ENCODE measurements at places on chromosomes 1 and 21.
A peak's percentile ranks its signal among the peaks of the same experiment; 100 is the strongest.

DNA sequence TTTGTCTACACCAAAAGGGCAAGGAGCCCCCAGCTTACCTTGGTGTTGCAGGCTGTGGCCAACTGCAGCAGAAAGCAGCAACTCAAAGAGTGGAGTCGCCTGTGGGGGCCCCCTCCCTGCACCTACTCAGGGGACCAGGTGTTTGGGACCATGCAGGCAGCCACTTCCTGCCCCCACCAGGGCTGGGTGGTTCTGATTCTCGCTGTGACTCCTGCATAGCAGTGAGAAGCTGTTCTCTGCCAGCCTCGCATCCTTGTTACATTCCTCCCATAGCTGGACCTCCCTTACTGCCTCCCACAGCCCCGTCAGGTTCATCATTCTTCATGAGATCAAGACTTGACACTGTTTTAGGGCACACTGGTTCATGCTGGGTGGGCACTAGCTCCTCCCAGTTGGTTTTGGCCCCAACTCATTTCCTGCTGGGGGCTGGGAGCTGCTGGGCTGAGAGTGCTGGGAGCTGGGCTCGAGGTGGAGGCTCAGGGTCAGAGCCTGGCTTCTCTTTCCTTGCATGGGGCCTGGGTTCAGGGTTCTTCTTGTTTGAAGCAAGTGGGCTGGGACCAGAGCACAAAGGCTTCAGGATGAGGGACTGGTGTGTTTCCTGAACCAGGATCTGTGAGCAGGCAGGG is 146.9 kb upstream of the C1orf174 start:
- DNase-seq, result no peak

GRCh38 chr1:40232444-40232843 is 15.3 kb upstream of the TMCO2 start:
- no peak for DNase-seq

DNA sequence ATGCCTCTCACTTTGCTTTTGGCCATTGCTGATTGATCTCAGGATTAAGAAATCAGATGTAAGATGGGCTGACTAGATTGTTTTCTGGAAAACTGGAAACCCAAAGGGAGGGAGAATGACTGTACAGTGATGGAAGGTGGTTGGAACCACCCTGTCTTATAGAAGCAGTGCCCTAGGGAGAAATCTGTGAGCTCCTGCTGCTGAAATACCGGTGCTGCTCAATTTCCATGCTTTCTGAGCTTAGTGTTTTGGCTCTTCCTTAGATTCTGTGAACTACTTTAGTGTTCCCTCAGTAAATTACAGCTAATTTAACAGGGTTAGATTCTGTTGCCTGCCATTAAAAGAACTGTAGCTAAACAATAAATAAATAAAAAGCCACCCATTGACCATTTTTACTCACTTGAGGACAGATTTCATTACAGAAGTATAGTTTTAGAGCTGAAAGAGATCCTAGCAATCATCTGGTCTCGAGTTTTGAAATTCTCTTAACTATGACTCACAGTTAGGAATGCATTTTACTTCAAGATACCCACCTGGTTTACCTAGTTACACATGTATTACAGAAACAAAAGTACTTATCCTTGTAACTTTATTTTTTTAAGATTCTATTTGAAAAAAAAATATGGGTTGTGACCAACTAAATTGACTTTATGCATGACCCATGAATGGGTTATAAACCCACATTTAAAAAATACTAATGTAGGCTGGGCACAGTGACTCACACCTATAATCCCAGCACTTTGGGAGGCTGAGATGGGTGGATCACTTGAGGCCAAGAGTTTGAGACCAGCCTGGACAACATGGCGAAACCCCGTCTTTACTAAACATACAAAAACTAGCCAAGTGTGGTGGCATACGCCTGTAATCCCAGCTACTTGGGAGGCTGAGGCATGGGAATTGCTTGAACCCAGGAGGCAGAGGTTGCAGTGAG is 33.2 kb downstream of the CAMSAP2 start:
- DNase-seq, result peak; percentile 31

DNA sequence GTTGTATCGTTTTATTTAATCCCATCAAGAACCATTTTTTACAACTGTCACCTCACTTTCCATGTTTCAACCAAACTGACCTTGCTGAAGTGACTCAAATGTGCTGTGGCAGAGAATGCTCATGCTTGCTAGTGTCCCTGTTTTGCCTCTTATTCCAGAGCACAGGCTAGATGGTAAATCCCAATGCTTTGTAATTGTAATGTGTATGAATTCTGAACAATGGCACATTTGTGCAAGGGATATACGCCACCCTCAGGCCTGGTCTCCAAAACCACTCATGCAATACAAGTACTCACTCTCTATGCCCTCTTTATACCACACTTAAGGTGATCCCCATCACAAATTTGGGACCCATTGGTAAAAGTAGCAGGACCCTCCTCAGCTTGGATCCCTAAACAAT is 313.6 kb downstream of the HHIPL2 start:
- no peak for DNase-seq

DNA sequence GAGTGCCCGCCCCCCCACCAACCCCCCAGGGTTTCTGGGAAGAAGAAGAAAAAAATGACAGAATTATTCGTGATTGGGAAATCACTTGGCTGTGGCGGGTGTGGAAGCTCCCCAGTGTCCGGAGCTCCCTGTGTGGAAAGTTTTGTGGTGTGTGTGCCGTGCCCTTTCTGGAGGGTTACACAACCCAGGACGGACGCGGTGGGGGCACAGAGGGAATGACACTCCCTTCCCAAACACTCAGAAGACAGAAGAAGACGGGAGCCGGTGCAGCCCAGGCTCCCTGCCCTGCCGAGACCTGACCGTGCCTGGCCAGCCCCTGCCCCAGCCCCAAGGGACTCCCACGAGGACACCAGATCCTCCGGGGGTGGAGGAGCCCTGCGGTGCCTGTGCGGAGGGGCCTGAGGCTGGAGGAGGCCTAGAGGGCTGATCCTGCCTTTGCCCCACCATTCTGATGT is 33.0 kb upstream of the ADARB1 start:
- DNase-seq, result peak; percentile 90

DNA sequence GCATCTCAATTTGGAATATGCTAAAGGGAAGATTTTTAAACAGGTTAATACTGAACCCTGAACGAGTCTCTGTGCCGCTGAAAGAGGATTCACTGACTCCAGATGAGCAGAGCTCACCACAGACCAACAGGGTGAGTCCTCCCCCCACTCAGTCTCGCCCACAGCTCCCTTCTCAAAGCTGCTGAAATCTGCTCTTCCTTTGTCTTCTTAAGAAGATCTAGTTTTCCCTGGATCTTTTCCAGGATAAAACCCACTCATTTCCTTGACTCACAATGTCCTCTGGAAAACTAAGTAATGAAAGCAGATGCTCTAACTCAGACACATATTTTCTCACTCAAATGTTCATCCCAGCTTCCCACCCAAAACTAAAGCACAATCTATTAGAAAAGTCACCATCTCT is 447.0 kb upstream of the PKN2 start:
- no peak for DNase-seq

DNA sequence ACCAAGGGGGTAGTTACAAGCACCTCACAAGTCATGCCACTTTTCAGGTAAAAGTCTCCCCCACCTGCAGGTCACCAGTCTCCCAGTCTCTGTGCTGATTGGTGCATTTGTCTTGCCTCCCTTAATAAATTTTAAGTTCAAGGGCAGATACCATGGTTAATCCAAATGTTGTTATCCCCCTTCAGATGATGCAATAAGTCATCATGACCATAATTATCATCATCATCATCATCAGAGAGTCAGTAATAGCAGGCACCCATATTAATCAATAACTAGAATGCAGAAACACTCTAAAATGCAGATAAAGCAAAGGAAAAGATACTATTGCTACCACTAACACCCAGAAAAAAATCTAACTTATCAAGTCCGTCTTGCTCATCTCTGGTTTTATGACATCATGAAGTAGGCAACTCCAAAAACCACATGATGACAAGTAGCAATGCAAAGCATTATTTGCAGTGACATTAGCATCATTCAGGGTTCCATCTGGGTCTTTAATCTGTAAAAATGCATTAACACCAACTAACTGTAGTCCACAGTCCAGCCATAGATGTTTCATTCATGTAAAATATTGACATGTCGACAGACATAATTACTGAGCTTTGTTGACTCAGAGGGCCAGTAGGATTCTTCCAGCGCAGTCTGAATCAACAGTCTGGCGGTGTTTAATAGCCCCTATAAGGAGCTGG is 492.0 kb upstream of the RUNX1 start:
- no peak for DNase-seq

GRCh38 chr1:173095632-173096031 is 44.9 kb upstream of the TNFSF18 start:
- peak; percentile 50 for DNase-seq

DNA sequence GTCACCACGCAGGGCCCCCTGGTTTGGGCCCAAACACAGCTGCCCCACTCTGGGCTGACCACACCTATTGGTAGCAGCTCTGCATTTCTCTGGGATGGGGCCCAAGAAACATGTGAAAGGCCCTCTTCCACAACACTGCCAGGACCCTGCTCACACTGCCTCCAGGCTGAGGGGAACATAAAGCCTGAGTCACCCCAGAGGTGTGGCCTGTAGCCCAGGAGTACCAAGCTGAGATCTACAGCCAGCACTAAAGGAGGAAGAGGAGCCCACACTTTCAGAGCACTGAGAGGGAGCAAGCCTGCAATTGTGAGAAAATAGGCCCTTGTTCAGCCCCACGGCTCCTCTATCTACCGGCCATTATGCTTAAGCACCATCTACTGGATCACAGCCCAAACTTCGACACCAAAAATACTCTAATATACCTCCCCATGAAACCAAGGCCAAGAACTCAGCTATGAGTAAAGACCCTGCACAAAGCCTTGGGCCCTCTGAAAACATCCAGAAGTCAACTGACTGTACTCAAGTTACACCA is 14.4 kb upstream of the OR2T10 start:
- DNase-seq, result no peak

- peak; percentile 57 for DNase-seq
Observed at GRCh38 chr1:200206340-200206739, 178.8 kb downstream of the NR5A2 start.

DNA sequence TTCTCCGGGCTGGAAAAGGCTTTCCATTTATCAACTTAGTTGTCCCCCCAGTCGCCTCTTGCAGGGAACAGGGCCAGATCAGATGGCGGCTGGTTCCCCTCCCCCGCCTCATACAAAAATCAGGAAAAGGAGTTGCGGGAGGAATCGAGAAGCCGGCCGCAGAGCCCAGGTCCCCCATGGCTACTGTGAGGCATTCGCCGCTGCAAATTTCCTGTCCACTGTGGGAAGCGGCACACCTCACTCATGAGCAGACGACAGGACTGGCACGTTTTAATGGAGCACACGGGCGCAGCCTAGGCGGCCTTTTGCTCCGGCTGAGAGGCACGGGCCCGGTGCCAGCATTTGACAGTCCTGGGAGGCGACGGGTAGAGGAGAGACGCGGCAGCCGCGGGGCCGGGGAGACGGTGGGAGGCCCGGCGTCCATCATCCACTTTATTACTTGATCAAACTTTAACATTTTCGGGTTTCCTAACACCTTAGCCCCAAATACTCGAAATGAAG is 1.1 kb downstream of the GNG4 start:
- no peak for DNase-seq

- DNase-seq, result peak; percentile 33
Observed at GRCh38 chr21:16455978-16456377, 726.2 kb downstream of the USP25 start.

- DNase-seq, result no peak
Observed at GRCh38 chr1:110612060-110612745, 6.0 kb upstream of the KCNA2 start.

- no peak for DNase-seq
Observed at GRCh38 chr1:184770181-184770979, 15.7 kb upstream of the EDEM3 start.

DNA sequence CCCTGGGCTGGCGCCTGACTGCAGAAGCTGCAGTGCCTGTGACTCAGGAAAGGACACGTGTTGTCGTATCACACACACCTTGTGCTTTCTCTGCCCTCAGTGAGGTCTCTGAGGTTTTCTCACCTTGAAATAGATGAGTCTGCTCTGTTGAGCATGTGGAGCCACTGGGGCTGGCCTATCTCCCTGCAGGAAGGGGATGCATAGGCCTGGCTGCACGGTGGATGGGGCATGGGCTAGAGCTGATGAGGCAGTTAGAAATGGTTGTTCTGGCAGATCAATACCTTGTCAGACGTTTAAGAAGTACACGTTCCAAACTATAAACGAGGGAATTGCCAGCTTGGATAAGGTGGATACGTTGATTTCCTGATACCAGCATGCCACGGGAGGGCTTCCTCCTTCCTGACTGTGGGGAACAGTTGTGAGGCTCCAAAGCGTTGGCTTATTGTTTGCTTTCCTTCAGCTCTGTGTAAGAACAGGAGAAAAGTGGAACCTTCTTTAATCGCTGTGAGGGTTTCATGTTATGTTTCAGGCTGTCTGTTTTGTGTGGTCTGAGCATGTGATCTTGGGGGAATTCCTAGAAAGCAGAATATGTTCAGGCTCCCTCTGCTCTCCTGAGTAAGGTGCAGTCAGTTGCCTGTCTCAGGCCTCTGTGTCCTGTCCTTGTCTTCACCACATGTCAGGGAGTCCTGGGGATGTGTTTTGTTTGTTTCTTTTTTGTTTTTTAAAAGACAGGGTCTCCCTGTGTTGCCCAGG is 44.8 kb downstream of the PCNT start:
- DNase-seq, result peak; percentile 21

DNA sequence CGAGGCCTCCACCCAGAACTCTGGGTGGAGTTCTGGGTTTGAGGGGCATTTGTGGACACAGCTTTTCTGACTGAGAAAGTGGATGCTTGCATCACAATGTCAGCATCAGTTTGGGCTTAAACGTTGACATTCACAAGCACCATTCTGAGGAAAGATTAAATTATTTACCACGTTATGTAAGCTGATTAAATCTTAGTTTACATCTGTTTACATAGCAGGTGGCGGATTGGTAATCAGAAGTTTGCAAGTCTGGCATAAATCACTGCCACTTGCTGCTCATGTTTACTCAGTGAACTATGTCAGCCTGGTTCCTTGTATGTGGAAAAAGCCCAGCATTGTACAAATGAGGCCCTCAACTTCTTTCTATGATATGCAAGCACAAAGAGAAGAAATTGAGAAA is 310.1 kb downstream of the PAPPA2 start:
- no peak for DNase-seq

GRCh38 chr1:59413327-59413720 is 116.4 kb downstream of the FGGY start:
- no peak for DNase-seq

GRCh38 chr1:43383449-43383848 is 6.2 kb downstream of the MED8 start:
- no peak for DNase-seq

- DNase-seq, result no peak
Observed at GRCh38 chr1:2840036-2840809, 38.7 kb upstream of the TTC34 start.

DNA sequence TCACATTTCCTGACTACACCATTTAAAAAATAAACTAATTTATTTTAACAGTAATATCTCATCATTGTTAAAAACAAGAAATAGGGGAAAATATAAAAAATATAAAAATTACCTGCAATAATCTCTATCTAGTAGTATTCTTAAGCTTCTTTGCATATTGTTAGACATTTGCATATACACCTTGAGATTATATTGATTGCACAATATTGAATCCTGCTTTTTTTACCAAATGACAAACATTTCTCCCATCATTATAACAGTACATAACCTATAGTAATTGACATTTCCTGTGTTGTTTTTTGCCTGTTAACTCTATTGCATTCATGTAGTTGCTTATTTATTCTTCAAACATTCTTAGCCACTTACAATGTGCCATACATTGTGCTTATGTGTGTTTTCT is 11.7 kb upstream of the CR1L start:
- DNase-seq, result no peak
